ENCODE measurements at places on chromosomes 3 and 15.

DNA sequence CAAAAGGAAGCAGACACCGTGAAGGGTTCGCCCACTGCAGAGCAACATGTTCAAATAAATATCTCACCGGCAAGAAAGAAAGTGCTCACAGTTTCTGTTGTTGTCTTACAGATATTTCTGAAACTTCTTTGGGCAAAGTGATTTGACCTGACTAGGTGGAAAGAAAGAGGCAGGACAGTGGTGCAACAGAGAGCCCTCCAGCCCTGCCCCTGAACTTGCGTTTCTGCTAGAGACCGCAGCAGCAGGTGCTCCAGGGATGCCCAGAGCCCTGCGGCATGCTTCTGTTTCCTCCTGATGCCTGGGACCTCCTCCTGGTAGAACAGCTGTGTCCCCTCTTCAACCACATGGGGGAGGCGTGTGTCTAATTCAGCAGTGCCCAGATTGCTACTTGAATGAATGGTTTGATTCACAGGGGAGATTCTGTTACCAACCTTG is 123.4 kb downstream of the ATP10A start:
- peak; percentile 15 for DNase-seq

DNA sequence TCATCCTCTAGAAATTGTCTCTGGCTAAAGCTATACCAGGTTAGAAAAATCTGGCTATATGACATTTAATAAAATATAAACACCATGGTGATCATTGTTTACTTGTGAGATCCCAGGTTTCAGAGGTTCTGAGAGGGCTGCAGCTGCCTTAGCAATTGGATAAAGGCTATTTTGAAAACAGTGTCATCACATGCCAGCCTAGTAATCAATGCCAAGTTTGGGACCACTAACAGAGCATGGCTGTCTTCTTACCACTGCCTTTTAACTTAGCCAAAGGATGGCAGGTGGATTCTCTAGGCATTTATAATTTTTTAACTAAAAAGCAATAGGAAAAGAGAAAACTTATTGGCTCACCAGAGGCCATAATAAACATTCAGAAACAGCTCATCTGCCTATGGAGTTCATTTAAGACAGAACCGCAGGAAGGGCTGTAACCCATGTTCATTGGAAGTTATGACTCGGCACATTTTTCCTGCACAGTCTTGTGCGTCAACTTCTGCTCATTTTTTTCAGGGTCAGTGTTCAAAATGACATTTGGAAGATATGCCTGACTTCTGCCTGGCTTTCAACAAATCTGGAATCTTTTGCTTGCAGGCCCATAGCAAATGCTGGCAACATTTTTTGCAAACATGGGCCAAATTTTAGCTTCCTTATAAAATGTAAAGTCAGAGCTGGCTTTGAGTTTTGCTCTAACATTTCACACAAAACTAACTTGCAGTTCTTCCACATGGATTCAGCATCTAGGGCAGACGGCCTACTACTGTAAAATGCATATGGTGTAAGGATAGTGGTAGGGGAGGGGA is 476.0 kb upstream of the TBL1XR1 start:
- no peak for DNase-seq

GRCh38 chr3:109072194-109072593 is 45.7 kb downstream of the MORC1 start:
- DNase-seq: no peak

DNA sequence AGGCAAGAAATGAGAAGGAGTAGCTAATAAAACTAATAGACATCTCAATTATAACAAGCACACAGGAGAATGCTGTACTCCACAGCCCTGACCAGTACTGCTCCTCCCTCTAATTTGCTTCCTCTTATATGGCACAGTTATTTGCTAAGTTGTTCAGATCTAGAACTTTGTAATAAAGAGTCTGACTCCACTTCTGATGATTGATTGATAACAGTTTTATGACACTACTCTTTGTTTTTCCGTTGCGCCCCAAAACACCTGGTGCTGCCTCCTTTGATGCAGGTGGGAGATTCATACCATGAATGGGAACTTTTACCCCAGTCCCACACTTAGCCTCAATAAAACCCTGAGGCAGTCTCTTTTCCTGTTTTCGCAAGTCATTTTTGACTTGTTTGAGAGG is 777.7 kb downstream of the GBE1 start:
- no peak for DNase-seq

DNA sequence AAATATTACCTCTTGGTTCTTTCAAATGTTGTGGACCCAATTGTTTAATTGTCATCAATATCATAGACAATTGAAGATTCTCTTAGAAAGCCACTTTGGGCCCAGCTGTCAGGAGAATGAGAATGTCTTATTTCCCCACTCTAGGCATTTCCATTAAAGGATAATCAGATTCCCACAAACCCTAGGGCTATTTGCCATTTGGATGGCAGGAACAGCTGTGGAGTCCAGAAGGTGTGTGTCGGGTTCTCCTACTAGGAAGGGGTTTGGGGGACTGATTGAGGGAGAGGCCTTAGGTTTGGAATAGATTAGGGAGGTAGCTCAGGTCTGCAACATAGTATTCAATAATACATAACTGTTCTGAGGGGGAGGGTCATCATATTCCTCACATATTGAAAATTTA is 35.2 kb upstream of the PLSCR5 start:
- DNase-seq: no peak

- DNase-seq: no peak
These were observed 22.8 kb downstream of the MYO1E start for GRCh38 chr15:59349680-59350420.

DNA sequence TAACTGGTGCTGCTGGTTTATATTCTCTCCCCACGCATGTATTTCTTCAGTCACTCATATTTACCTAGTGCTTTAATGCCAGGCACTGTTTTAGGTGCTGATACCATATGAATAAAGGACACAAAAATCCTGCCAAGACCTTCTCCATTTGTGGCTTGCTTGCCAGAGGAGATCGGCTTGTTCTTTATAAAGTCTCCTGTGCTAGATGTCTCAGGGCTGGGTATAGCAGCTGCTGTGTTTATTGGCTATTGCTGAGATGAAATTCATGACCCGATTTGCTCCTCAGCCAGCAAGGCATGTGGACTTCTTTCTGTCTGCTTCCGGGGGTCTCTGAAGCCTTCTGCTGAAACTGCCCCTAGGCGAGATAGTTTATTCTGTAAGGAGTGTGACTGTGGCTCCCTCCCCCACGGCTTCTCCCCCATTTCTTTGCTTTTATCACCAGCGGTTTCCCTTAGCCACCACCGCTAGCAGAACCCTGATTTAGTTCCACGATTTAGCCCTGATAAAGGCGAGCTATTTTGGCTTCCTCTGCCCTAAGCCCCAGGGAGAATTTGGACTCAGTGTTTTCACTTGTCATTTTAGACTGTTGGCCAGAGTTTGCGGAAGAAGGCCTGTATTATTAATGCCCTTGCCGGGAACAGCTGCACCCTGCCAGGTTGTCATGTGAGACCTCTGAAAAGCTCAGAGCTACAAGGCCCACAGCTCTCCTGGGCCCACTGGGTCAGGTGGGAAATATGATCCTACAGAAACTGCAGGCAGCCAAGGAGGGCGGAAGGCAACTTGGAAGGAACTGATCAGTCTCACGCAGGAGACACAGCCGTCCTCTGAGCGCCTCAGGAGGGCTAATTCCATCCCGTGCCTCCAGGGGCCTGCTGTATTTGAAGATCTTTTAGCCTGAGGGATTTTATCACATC is 46.8 kb downstream of the ST6GAL1 start:
- DNase-seq: no peak

GRCh38 chr15:77966540-77967234 is 110.8 kb downstream of the TBC1D2B start:
- no peak for DNase-seq

DNA sequence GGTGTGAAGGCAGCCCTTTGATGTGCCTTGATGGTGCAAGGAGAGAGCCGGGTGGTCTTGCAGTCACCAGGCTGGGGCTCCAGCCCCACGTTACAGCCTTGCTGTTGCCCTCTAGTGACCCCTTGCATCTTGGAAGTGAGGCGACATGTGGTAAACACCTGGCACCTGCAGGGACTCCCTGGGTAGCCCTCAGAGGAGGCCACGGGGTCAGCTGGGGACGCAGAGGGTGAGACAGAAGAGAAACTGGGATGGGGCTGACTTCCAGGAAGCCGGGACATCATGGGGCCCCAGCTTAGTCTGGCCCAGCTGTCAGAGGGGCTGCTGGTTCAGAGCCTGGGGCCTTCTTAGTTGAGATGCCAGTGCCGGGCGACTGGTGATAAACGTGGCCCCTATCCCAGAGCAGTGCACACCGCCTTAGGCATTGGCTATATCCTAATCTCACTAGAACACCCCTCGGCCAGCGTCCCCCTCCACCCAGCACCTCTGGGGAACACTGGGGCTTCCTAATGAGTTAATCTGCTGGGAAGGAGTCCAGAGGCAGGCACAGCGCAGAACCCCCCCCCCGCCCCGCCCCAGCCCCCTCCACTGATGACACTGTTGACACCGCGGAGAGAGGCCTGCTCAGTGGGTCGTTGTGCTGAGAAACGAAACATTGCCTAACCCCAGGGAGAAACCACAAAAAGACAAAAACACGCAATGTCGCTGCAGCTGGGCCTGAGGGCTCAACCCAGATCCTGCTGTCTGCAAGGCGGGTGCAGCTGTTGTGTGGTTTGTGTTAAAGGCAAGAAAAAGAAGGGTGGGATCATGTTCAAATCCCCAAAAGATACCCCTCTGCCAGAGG is 60.5 kb upstream of the KLF13 start:
- peak; percentile 26 for DNase-seq

DNA sequence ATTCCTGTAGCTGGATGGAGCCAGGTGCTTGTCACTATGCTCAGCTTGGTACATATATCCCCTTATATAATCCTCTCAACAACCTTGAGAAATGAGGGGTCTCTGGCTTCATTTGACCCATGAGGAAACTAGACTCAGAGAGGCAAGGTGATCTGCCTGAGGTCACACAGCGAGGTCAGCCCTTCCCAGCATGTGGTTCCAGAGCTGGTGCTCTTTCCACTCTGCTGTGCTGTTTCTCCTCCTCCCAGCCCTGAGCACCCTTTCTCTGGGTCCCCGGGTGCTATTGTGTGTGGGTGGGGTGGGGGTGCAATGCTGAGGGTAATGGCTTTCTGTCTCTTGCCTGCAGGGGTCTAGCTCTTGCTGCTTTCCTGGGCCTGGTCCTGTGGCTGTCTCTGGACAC is 19.3 kb downstream of the SLC28A1 start:
- DNase-seq: no peak
